ENCODE measurements at places on chromosomes 3 and 15.

GRCh38 chr3:14913071-14913925 is 34.1 kb upstream of the NR2C2 start:
- no peak overlapping the region for H3K27ac ChIP-seq
- H3K36me3 ChIP-seq = no peaks in the 10 kb centered on the region
- no peaks in the 10 kb centered on the region for H3K27me3 ChIP-seq
- peaks cover 24% of the 10 kb centered on the region for H3K4me1 ChIP-seq
- H3K4me3 ChIP-seq = no peak overlapping the region

- no peaks in the 10 kb centered on the region for H3K27me3 ChIP-seq
- no peaks in the 10 kb centered on the region for H3K36me3 ChIP-seq
- no peak overlapping the region for H3K4me3 ChIP-seq
- no peak for DNase-seq
Observed at GRCh38 chr3:154071146-154071545, 50.0 kb upstream of the ARHGEF26 start.

- peaks cover 8% of the 10 kb centered on the region for H3K36me3 ChIP-seq
- H3K4me1 ChIP-seq = no peaks in the 10 kb centered on the region
Observed at GRCh38 chr15:101053261-101053660, 134.1 kb downstream of the LRRK1 start.

GRCh38 chr3:71930056-71930991 is 145.4 kb upstream of the PROK2 start:
- no peaks in the 10 kb centered on the region for H3K36me3 ChIP-seq
- no peak overlapping the region for H3K27ac ChIP-seq
- no peaks in the 10 kb centered on the region for H3K4me1 ChIP-seq
- no peak for DNase-seq
- no peaks in the 10 kb centered on the region for H3K27me3 ChIP-seq

- no peaks in the 10 kb centered on the region for H3K27me3 ChIP-seq
- peaks cover 58% of the 10 kb centered on the region for H3K4me1 ChIP-seq
- H3K36me3 ChIP-seq = no peaks in the 10 kb centered on the region
- peak overlapping the region; percentile 91 for H3K4me3 ChIP-seq
- no peak for DNase-seq
Observed at GRCh38 chr3:100335434-100335833, 877 bp downstream of the NIT2 start.

DNA sequence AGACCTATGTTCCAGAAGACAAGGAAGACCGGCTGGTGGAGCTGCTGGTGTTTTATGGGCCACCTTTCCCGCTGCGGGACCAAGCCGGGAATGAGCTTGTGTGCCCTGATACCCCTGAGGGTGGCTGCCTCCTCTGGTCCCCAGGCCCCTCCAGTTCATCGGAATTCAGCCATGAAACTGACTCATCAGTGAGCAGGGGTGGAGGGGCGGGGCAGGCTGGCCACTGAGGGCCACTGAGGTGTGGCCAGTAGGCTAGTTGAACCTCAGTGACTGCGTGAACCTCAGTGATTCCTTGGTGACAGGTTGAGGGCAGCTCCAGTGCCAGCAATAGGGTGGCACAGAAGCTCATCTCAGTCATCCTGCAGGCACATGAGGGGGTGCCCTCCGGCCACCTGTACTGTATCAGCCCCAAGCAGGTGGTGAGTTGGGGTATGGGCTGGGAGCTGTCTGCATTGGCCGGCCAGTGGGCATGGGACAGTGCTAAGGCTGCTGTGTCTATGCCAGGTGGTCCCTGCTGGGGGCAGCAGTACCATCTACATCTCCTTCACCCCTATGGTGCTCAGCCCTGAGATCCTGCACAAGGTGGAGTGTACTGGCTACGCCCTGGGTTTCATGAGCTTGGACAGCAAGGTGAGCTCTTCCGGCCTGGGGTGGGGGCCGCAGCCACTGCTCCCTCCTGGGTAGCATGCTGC is 20.3 kb downstream of the ACAA1 start:
- H3K27ac ChIP-seq = no peak overlapping the region
- peaks cover 21% of the 10 kb centered on the region for H3K4me1 ChIP-seq
- peaks cover 17% of the 10 kb centered on the region for H3K36me3 ChIP-seq
- no peak for DNase-seq

DNA sequence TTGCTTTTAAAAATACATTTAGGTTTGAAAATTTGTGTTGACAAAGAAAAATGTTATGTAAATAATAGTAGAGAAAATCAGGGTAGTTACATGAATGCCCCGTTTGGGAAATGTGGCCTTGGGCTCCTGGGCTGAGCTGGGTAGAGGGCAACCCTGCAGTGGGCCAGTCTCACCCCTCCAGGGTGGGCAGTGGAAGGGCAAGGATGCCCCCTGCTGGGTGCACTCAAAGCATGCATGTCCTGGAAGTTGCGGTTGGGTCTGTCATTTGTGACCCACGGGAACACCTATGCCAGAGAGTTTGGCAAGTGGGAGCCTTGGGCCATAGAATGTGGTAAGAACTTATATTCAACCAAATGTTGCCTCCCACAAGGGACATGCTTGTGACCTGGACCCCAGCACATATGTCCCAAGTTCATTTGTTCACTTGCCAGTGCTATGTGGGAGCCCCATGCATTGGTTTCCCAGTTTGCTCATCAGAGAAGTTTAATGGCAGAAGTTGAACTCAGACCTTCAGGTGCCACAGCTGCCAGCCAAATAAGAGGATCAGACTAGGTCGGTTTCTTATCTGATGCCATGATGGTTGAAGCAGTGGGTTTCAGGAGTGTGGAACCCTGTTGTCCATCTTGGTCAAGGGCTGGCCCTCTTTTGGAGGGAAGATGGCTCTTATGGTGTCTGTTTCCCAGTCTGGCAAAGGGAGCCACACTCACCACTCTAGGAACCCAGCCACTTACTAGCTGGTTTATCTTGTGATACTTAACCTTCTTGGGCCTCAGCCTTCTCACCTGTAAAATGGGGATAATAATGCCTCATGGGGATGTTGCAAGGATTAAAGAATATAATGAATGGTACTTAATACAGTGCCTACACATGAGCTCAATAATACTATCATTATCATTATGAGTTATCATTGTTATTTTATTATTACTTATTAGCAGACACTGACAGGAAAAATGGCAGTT is 2.5 kb upstream of the PLCB2 start:
- H3K36me3 ChIP-seq = no peaks in the 10 kb centered on the region
- no peaks in the 10 kb centered on the region for H3K27me3 ChIP-seq
- no peaks in the 10 kb centered on the region for H3K4me1 ChIP-seq
- no peak overlapping the region for H3K4me3 ChIP-seq
- no peak overlapping the region for H3K27ac ChIP-seq
- peak; percentile 58 for DNase-seq

DNA sequence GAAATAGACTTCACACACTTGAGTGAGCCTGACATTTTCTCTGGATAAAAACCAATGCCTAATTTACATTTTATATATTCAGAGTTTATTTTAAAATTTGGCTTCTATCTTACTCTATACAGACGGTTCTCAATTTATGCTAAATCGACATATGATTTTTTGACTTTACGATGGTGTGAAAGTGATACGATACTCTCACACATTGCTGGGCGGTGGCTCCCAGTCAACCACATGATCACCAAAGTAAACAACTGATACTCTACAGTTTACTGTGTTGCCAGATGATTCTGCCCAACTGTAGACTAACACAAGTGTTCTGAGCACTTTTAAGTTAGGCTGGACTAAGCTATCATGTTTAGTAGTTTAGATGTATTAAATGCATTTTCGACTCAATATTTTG is 25.1 kb upstream of the GADL1 start:
- H3K27ac ChIP-seq = no peak overlapping the region
- H3K36me3 ChIP-seq = no peaks in the 10 kb centered on the region
- no peaks in the 10 kb centered on the region for H3K4me1 ChIP-seq
- no peak for DNase-seq

DNA sequence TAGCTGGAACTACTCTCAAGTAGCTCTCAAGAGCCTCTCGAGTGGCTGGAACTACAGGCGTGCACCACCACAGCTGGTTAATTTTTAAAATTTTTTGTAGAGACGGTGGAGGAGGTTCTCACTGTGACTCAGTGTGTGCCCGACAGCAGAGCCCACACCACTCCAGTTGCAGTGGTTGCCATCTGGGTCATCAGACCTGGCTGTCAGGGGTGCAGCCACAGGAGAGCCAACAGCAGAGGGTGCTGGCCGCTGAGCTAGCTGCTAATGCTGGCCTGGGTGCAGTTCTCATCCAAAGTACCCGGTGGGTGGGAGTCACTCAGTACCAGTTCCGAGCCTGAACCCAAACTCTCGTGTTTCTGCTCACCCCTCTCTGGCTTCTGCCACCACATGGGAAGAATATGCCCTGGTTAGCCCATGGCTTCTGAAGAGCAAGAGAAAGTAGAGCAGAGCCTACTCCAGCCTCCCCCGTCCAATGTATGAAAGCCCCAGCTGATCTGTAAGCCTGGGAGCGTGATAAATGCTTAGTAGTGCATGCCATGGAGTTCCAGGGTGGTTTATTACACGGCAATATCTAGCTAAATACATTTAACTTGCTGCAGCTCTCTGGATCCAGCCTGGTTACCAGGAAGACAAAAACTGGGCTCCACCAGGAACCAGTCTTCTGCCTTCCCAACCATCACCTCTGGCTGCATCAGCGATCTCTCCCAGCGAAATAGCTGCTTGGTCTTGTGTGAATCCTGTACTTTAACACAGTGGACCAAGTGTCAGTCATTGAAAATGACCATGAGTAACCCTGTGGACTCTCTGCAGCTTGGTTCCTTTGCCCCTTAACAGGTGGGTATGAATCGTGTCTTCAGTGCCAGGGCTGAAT is 17.1 kb downstream of the UMPS start:
- DNase-seq = no peak
- H3K36me3 ChIP-seq = peaks cover 23% of the 10 kb centered on the region

- H3K4me1 ChIP-seq = no peaks in the 10 kb centered on the region
- no peak overlapping the region for H3K27ac ChIP-seq
Observed at GRCh38 chr3:143266511-143266910, 146.9 kb downstream of the CHST2 start.

DNA sequence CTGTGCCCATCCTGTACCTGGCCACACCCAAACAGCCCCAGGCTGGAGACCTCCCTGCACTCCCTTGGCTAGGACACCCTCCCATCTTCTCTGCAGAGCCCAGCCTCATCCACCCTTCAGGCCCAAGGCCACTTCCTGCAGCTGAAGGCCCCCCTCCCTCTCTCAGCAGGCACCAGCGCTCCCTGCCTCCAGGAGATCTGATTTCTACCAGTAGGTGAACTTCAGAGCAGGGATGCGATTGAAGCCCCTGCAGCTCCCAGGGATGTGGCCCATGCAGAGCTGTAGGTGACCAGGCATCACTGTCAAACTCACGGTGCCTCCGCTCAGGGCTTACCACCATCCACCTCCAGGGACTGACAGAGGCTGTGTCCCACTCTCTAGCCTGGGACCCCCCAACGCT is 96.3 kb downstream of the NUP210 start:
- H3K27me3 ChIP-seq = no peaks in the 10 kb centered on the region
- H3K27ac ChIP-seq = no peak overlapping the region
- no peaks in the 10 kb centered on the region for H3K4me1 ChIP-seq
- DNase-seq = no peak

DNA sequence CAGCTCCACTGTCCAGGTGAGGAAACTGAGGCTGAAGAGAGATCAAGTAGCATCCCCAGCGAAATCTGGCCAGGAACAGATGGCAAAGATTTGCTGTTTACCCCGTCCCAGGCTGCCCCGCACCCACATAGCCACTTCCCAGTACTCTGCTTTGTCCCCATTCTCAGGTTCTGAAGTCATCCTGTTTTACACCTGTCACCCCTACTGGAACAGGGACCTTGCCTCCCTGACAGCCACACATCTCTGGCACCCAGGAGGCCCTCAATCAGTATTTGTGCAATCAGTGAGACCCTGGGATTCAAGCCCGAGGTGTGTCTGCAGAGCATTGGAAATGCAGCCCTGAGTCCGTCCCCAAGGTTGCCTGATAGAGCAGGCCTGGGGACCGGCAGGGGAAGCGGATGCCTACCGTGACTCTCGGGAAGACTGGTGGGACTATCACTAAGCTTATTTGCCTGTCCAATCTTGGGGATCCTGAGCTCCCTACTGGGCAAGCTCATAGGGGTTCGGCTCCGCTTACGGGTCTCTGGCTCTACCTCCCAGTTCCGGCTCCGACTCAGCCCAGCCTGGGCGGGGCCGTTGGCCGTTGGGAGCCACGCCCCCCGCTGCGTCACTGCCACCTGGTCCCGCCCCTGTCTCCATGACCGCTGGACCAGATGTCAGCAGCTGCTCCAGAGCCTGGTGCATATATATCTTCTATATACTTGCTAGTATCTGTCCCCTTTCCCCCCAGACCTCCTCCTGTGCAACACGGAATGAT is 17.5 kb upstream of the FANCD2 start:
- H3K4me1 ChIP-seq = peaks cover 19% of the 10 kb centered on the region
- H3K4me3 ChIP-seq = peak overlapping the region; percentile 57
- H3K27ac ChIP-seq = no peak overlapping the region
- no peaks in the 10 kb centered on the region for H3K27me3 ChIP-seq

DNA sequence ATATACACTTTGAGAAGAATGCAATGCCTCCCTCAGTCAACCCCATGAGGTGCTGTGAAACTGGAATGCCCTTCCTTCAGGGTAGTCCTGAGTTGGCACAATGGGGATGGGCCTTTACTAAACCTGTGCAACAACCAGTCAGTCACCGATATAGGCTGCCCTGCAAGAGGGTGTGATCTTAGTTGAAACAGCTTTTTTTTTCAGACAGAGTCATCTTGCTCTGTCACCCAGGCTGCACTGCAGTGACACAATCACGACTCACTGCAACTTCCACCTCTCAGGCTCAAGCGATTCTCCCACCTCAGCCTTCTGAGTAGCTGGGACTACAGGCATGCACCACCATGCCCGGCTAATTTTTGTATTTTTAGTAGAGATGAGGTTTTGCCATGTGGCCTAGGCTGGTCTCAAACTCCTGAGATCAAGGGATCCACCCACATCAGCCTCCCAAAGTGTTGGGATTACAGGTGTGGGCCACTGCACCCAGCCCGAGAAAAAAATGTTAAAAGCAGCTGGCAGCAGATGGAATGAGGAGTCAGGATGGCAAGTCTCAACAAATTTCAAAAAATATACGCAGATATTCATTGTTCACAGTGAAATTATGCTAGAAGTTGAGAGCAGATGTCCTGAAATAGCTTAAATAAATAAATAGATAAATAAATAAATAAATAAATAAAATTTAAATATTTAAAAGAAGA is 31.8 kb downstream of the MYO5A start:
- no peak overlapping the region for H3K27ac ChIP-seq
- H3K4me1 ChIP-seq = no peaks in the 10 kb centered on the region
- H3K36me3 ChIP-seq = no peaks in the 10 kb centered on the region
- H3K4me3 ChIP-seq = no peak overlapping the region
